ENCODE measurements at places on chromosomes 11 and 22.
A peak's percentile ranks its signal among the peaks of the same experiment; 100 is the strongest.

- DNase-seq = peak; percentile 86
Observed at GRCh38 chr11:16607675-16608644, 130.5 kb upstream of the C11orf58 start.

GRCh38 chr11:14657841-14658240 is 14.2 kb downstream of the PDE3B start:
- DNase-seq = no peak

DNA sequence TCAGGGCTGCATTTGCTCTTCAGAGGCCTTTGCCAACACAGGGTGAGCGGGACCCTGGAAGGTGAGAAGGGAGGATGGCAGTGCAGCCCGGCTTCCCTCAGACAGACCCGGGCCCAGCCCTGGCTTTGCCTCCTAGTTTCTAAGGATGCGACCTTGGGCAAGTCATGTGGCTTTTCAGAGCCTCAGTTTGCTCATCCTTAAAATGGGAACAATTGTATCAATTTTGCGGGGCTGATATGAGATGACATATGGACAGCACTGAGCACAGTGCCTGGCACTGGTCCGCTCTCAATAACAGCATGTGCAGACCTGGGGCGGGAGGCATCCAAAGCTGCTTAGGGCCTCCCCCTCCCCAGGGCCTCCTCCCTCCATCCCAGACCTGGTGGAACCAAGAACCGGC is 74.7 kb upstream of the THY1 start:
- no peak for DNase-seq

DNA sequence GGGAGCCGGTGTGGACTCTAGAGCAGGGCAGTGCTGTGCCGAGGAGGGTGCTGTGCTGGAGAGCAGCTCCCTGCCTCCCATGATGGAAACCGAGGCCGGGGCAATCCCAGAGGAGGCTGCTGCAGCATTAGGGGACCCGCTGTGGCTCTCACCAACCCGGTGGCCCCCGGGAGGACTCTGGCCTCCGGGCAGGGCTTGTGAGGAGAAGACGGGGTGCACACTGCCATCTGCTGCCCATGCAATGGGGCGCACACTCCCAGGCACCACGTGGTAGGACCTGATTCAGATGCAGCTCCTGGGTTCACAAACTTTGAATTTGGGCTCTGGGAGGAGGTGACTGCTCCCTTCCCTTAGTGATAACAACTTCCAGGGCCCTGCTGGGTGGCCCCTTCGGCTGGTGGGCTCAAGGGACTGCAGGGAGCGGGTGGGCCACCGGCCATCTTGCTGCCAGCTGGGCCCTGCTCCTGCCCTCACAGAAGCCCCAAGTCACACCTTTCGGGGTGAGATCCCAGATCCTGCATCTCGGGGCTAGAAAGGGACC is 93.8 kb upstream of the FGF3 start:
- peak; percentile 14 for DNase-seq

DNA sequence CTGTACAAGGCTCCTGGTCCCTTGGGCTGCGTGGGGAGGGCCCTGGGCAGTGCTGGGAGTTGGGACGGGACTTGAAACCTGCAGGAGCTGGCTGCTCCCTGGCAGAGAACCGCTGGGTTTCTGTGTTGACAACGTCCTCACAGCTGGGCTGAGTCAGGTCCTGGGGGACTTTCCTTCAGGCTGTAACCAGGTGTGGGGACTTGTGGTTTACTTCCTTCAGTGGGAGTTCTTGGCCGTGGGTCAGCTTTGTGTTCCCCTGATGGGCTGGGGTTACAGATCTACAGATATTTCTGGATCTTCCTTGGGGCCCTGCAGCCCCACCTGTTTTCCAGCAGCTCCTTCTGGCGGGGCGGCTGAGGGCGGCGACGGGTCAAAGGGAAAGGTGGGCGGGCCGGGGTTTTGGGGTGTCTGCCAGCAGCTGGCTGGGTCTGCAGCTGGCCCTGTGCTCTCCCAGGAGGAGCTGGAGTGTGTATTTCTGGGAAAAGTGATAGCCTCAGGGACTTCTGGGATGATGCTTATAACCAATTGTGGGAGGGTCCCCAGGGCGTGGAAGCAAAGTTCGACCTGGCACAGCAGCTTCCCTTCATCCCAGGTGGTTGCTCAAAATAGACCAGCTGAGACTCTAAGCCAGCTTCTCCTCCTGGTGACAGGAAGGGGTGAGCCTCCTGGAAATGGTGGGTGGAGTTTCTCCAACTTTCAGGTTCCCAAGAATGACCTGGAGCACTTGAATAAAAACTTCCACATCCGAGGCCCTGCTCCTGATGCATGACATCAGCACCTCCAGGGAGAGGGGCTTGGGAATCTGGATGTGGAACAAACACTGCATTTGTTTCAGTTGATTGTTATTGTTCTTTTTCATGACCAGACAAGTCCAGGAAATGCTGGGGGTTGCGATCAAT is 19.1 kb downstream of the ST14 start:
- DNase-seq = no peak

DNA sequence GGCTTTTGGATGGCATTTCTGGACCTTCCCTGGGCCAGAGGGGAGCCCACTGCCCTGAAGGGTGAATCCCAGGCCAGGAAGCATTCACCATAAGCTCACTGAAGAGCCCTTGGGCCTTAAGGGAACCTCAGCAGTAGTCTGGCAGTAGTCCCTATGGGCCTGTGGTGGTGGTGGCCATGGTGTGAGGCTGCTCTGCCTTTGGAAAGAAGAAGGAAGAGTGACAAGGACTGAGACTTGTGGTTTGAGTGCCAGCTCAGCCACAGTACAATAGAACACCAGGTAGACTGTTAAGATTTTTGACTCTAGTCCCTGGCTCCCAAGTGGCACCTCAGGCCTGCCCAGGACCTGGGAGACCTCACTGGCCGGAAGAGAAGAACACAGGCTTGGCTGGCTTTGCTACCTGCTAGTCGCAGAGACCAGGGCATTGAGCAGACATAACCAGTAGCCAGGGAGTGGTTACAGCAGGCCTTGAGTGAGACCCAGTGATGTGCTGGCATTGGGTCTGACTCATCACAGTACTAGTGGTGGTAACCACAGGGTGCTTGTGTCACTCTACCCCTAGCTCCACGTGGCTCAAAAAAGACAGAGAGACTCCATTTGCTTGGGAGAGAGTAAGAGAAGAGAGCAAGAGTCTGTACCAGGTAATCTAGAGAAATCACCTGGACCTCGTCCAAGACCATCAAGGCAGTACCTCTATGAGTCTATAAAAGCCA is 259.8 kb upstream of the BLID start:
- no peak for DNase-seq

- DNase-seq = no peak
Observed at GRCh38 chr11:33227578-33228261, 29.5 kb upstream of the HIPK3 start.

DNA sequence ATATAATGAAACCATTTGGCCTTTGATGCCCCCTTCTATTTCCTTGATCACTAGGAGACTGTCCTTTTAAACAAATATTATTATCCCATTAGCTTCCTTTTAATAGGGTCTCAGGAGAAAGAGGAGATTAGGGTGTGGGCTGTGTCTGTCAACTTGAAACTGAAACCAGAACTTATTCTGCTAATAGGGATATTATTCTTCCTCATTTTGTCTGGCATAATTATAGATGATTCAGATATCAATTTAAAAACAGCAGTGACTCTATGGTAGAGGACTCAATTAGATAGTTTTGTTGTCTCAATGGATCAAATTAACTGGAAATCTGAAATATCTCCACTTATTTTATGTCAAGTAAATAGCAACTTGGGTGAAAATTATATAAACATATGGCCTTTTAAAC is 584.9 kb upstream of the CCDC90B start:
- DNase-seq = no peak

GRCh38 chr22:46610356-46610755 is 9.8 kb upstream of the GRAMD4 start:
- no peak for DNase-seq

DNA sequence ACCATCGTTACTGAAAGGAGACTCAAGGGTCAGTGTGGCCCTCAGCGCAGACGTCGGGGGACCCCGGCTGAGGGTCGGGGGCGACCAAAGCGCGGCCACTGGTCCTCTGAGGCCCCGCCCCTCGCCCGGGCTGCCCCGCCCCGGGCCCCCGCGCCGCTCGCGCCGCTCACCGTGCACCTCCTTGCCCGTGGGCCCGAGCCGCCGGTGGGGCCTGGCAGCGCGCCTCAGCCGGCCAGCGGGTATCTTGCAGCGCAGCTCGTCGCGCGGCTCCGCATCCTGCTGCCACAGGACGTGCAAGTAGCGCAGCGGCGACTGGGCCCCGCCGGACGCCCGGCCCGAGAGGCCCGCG is 419 bp downstream of the ANKRD54 start:
- no peak for DNase-seq

DNA sequence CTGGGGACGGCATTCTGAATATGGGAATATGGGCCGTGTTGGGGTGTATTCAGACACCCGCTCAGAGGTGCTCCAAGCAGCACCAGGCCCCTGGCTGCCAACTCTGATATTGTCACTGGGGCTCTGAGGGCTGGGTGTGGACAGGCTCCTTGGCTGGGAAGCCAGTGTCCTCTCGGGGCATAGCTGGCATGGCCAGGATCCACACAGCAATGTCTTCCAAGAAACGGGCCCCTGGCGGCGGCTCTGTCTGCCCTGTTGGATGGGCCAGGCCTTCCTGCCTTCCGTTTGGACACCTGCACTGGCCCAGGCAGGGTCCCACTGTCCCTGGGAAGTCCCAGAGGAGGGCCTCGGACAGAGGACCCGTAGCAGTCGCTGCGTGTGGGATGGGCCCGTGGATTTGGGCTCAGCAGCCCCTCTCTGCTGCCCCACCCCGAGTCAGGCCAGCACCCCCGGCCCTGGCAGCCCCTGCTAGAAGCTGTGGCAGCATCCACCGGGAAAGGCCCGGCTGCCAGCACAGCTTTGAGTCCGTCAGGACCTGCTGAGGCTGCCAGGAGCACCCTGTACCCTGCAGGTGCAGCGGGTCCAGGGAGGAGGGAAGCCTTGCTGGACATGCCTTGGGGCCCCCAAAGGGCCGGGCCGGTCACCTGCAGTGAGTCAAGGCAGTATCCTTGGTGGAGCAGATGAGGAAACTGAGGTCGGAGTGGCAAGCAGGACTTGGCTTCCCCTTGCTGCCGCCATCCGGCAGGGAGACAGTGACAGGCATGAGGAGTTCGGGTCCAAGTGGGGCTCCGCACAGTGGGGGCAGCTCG is 4.1 kb downstream of the PANX2 start:
- DNase-seq = no peak

GRCh38 chr11:11403763-11404725 is 51.0 kb upstream of the CSNK2A3 start:
- DNase-seq = peak; percentile 61

- no peak for DNase-seq
Observed at GRCh38 chr11:21895686-21896085, 297.2 kb upstream of the ANO5 start.
